ENCODE measurements at places on chromosomes 1 and 21.

GRCh38 chr21:38380481-38381137, 117.7 kb downstream of the ERG start:
- DNase-seq: no peak

DNA sequence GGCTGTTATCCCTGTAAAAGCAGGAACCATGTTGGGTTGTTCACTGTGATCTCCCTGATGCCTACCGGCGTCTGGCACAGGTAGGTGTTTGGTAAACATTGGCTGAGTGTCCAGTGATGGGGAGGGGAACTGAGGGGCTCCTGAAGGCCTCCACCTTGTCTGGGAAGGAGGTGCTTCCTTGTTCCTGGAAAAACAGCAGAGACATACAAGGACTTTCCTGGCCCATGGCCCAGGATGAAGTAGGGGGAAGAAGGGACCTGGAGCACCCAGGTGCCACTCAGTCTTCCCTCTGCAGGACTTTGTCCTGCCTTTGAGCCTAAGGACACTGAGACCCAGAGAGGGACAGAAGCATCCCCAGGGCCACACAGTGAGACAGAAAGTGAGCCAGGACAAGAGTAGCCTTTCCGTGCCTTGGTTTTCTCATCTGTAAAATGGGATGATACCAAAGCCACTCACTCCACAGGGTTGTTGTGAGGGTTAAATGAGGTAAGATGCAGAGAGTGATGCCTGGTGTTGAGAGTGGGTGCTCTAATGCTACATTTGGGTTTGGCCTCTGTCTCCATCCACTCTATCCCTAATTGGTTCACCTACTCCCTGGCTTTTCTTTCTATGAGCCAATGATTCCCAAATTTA, 6.1 kb upstream of the HEYL start:
- no peak for DNase-seq

- DNase-seq: no peak
Measured at GRCh38 chr1:159980786-159981185, 26.7 kb upstream of the SLAMF9 start.

- no peak for DNase-seq
Measured at GRCh38 chr1:2791027-2791760, 10.3 kb downstream of the TTC34 start.

- no peak for DNase-seq
Measured at GRCh38 chr21:22536509-22536908, 1538.3 kb downstream of the NCAM2 start.

DNA sequence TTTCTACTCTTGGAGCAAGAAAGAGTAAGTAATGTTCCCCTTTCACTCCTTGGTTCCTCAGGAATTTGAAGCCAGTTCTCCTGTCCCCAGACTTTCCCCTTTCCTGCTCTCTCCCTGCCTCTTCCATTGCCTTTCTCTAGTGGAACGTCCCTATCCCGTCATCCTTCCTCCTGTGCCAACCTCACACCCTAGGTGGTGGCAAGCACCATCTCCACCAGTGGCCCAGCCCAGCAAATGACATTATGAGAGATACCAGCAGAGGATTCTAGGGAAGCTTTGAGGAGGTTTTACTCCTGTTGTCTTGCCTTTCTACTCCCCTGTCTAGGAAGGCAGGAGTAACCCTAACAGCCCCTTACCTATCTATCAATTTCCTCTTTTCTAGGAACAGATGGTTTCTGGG, 8.1 kb upstream of the TACSTD2 start:
- no peak for DNase-seq

DNA sequence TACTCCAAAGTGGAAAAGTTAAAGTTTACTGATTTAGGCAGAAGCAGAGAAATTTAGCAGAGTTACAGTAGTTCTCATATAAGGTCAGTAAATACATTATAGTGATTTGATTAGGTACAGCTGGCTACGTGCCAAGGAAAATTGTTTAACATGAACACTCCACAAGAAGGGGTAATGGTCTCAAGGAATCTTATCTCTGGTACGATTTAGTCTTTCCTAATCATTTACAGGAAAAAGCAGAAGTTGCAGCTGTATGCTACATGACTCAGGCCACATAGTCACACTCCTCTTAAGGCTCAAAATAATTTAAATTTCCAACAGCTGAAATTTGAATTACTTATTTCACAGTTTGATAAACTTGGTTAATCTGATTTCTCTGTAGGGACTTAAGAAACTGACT, 36.9 kb upstream of the OR2B11 start:
- DNase-seq: no peak

GRCh38 chr1:244647819-244648218, 5.1 kb upstream of the DESI2 start:
- no peak for DNase-seq

DNA sequence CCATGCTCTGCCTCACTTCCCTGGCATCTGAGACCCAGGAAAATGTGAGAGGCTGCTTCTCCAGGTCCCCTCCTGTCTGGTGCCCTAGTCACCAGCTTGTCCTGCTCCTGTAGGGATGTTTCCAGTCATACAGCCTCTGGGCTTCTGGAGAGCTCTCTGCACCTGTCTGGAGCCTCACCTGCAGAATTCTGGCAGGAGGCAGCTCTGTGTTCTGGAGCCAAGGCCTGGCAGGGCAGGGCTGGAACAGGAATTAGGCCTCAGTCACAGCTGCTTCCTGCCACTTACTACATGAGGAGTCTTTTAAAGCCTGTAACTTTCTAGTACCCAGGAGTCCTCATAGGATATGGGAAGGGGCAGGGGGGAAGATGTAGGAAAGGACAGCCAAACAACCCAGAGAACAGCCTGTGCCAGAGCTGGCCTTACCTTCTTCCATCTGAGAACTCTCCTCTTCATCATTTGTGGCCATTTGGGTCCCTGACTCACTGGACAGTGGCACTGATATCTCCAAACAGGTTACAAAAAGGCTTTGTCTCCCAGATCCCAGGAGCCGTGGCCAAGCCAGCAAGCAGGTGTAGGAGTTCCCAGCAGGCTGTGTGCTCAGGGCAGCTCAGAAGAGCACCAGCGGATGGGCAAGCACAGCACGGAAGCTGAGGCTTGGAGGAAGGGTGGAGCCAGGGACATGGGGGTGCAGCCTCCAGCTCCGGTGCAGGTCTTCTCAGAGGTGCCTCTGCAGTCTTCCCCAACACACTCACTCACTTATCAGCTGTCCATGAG, 31.4 kb upstream of the ARTN start:
- no peak for DNase-seq

DNA sequence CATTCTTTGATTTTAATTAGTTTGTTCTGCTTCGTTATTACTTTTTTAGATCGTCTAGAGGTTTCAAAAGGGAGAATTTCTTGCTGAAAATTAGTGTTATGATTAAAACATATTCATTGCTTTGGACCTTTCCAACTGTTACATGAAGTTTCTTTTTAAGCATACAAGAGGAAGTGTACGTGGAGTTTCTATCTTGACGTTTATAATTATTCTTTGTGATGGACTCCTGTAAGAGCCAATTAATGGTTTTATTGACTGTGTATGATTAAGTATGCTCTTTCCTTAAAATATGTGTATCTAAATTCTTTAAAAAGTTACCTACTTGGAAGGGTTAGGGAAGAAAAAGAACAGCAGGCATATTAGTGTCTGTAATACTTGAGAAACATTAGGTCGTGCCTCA, 37.8 kb downstream of the SPEN start:
- no peak for DNase-seq

DNA sequence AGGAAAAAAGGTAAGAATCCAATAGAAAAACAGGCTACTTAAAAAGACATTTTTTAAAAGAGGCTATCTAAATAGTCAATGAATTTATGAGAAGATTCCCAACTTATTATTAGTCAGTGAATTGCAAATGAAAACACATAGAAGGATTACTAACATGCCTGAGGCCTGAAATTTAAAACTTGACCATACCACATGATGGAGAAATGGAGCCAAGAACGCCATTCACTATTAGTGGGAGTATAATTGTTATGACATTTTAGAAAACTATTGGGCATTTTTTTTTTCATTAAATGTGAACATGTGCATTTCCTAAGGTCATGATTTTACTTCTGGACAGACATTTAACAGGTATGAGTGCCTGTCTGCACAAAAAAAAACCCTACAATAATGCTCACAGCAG, 24.8 kb upstream of the OR2B11 start:
- no peak for DNase-seq

GRCh38 chr1:207069061-207069460, 16.0 kb downstream of the PFKFB2 start:
- DNase-seq: no peak

DNA sequence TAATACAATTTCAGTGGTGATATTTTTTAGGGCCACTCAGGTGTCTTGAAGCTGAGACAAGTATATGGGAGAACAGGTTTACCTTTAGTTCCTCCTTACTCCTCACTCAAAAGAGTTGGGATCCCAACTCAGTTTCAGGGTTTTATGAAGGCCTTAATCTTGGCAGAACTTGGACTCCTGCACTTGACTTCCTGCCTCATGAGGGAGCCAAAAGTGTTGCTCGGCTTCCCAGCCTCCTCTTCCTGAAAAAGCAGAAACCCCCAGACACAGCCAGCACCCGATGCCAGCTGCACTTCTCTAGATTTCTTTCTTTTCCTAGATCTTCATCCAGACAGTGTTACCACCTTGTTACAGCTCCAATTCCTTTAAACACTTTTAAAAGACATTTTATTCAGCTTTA, 70.8 kb upstream of the TMPRSS2 start:
- no peak for DNase-seq

DNA sequence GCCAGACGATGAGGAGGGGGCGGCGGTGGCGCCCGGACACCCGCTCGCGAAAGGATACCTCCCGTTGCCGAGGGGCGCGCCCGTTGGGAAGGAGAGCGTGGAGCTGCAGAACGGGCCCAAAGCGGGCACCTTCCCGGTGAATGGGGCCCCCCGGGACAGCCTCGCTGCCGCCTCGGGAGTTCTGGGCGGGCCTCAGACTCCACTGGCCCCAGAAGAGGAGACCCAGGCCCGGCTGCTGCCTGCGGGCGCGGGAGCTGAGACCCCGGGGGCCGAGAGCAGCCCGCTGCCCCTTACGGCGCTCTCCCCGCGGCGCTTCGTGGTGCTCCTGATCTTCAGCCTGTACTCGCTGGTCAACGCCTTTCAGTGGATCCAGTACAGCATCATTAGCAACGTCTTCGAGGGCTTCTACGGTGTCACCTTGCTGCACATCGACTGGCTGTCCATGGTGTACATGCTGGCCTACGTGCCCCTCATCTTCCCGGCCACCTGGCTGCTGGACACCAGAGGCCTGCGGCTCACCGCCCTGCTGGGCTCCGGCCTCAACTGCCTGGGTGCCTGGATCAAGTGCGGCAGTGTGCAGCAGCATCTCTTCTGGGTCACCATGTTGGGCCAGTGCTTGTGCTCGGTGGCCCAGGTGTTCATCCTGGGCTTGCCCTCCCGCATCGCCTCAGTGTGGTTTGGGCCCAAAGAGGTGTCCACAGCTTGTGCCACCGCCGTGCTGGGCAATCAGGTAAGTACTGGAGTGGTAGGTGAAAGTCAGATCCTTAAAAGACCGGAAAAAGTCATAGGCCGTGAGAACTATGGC, 588 bp downstream of the FLVCR1 start:
- peak; percentile 6 for DNase-seq

GRCh38 chr1:172287208-172287607, 133.3 kb upstream of the C1orf105 start:
- no peak for DNase-seq

- no peak for DNase-seq
Measured at GRCh38 chr1:227388214-227389168, 70.2 kb upstream of the CDC42BPA start.

- no peak for DNase-seq
Measured at GRCh38 chr1:68103011-68103545, 52.7 kb upstream of the DIRAS3 start.

DNA sequence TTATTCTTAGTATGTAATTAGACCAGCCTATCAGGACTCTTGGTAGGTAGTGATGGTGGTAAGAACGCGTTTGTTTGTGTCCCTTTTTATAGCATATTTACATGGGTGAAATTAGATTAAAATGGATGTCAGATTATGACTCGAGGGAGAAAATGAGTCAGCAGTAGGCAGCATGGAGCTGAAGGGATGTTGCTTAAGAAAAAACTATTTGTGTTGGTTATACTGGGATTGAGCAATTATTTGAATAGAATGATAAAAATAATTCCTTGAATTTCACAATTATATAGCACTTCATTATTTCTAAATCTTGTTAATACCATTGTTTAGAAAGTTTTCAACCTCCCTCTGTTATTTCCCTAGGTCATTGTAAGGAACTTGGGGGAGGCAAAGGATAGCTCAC, 348.8 kb downstream of the RYR2 start:
- DNase-seq: no peak

DNA sequence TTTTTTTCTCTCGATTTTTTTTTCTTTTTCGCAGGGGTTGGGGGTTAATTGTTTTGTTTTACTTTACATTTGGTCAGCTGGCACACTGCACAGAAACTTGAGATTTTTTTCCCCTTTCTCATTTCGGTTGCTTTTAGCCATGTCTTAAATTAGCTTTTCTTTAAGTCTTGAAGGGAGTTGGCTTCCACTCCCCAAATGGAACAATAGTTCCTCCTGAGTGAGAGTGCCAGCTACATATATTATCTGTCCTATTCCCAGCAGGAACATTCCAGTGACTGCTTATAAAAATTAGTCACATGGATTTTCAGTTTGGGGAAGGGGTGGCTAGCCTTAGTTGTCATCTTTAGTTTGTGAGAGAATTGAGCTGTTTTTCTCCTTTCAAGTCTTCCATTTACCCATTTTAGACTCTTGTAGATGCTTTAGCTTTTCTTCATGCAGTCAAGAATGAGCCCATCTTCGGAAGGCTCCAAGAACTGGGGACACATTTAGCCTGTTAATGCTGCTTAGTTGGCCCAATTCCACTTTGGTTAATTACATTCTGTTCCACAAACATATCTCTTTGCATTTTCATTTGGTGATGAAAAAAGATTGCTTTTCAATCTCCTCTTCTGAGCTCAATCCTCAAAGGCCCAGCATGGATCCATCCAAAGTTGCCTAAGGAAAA, 510.1 kb upstream of the CXADR start:
- no peak for DNase-seq

DNA sequence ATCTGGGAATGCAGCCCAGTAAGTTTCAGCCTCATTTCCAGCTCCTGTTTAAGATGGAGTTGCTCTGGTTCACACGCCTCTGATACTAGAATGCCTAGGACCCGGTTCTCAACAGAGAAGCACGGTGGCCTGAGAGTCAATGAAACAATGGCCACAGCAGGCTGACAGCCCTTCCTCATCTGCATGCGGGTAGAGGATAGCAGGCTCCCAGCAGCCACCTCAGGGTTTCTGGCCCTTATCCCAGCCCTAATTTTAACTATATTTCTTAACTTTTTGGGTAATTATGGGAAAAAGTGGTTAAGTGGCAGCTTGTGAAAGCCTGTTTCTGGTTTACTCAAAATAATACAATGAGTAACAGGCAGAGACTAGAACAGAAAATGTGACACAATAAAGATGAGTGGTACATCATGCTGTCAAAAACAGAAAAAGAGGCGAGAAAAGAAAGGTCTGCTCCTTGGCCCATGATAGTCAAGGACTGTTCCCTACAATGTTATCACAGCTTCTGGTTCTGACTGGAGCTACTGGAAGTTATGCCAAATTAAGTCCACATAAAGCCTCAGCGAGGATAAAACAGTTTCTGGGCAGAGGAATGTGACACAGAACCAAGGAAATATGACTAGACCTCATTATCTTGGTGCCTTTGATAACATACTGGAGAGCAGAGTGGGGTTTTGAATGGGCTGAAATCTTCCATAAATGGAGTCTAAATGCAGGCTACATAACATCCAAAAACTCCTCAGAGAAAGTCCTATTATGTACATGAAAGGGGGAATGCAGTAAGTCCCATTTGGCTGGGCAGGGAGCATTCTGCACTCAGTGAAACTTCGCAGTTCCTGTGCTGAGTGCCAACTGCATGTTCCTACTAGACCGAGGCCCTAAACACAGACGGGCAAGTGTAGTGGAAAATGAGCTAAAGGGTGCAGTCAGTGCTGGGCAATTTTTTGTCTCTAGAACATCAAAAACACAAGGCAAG, 92.1 kb downstream of the NIBAN1 start:
- no peak for DNase-seq

Measured in stimulated activated CD8-positive, alpha-beta memory T cell treated with anti-CD3 and anti-CD28 coated beads, Interleukin-15, amount 100 ng/mL, for 24 hours (primary cell).